ENCODE measurements at places on chromosomes 3 and 15.

DNA sequence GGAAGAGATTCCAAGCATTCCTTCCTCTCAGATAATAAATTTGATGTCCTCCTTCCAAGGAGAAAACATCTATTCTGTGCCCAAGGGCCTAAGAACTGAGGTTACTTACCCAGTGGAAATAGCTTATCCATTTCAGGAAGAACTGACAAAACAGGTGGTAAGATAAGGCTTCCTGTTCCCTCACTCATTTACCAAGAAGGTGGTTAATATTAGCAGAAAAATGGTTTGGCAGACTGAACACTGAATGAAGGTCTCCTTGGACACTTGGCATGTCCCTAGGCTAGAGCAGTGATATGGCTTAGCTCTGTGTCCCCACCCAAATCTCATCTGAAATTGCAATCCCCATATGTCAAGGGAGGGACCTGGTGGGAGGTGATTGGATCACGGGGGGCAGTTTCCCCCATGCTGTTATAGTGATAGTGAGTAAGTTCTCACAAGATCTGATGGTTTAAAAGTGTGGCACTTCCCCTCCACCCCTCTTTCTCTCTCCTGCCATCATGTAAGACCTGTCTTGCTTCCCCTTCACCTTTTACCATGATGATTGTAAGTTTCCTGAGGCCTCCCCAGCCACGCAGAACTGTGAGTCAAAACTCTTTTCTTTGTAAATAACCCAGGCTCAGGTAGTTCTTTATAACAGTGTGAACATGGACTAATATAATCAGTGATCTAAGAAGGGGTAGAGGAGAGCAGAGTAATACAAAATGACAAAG, 127.4 kb downstream of the ST8SIA2 start:
- no peak for DNase-seq

GRCh38 chr3:15367059-15367458, 34.7 kb upstream of the SH3BP5 start:
- no peak for DNase-seq

DNA sequence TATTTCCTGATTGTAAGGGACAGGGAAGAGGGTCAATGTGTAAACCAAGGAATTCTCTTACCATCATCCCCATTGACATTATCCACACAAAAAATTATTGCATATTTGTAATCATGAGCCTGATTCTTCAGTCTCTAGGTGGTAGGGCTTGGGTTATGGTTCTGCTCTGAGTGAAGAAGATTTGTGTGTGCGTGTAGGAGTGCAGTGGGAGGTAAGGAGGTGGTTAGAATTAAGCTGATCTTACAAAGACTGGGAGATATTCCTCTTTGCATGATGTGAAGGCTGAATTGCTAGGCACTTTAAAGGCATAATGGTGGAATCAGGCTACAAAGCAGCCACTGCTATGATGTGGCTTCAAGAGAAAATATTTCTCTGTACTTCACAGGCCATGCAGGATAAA, 23.0 kb upstream of the MINDY4B start:
- DNase-seq, result no peak

GRCh38 chr3:172553526-172554252, 30.5 kb upstream of the TNFSF10 start:
- no peak for DNase-seq

DNA sequence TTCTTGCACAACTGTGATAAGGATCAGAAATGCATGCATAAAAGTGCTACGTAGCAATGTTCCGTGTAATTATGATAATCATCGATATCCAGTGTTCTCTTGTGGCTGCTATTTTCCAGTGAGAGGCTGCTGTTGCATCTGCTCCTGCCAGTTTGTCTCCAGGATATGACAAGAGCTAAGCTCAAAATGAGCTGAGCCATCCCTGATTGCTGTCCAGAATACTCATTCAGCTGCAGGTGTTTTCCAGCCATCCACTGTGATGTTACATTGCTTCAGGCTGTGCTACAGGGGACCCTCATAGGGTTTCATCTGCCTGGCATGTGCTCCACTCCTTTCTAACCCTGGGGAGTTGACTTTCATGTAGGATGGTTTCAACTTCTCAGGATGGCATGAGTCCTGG, 976.0 kb downstream of the ROBO1 start:
- DNase-seq, result no peak

DNA sequence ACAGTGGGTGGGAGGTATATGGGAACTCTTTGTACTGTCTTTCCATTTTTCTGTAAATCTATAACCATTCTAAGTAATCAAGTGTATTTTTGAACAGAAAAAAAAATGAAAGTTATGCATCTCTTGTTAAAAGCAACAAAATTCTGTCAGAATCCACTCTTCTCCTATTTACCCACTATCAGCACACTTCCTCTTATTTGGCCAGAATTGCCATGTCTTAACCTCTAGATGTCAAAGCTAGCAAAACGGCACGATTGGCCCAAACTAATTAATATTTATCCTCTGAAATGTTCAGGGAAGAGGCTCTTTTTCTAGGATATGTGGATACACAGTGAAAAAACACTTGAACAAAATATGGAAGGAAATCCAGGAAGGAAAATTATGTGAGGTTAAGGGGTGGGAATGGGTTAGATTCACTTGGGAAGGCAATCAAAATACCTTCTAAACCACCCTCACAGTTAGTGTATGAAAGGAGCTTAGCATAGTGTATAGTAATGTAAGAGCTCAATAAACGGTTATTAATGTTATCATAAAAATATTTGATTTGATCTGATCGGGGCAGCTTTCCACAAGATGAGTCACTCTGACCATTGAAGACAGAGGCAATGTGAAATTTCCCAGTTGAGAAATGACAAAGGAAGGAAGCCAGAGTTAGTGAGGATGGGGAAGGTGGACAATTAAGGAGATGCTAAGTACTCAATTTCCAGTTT, 20.1 kb upstream of the TGFBR2 start:
- no peak for DNase-seq

GRCh38 chr3:15823092-15823491, 25.3 kb upstream of the ANKRD28 start:
- no peak for DNase-seq

DNA sequence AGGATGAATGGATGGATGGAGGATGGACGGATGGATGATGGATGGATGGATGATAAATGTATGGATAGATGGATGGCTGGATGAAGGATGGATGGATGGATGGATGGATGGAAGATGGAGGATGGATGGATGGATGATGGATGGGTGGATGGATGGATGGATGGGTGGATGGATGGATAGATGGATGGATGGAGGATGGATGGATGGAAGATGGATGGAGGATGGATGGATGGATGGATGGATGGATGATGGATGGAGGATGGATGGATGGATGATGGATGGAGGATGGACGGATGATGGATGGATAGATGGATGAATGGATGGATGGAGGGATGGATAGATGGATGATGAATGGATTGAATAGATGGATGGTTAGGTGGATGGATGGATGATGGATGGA, 210.6 kb upstream of the IGF1R start:
- DNase-seq, result no peak

DNA sequence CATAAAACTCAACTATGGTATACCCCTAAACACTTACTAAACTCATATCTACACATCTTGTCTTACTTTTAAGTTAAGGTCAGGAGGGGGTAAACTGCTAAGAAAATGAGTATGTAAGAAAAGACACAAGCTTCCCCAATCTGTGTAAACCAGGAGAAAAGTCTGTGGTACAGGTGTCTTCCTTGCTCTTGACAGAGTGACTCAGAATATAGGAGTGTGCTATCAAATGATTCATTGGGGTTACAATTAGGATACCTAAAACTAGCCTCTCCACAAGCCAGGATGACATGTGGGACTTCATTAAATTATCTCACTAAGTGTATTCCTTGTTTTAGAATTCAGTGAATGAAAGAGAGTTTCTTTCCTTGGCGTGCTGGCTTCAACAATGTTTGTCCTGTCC, 274.8 kb downstream of the BBX start:
- DNase-seq, result no peak

All from activated CD4-positive, alpha-beta T cell treated with anti-CD3 and anti-CD28 coated beads for 4 hours (primary cell).